ENCODE measurements at places on chromosomes 3 and 15.

GRCh38 chr3:72318504-72319193, 529.6 kb downstream of the SHQ1 start:
- DNase-seq, result no peak

GRCh38 chr15:101067660-101068522, 148.7 kb downstream of the LRRK1 start:
- DNase-seq, result no peak

DNA sequence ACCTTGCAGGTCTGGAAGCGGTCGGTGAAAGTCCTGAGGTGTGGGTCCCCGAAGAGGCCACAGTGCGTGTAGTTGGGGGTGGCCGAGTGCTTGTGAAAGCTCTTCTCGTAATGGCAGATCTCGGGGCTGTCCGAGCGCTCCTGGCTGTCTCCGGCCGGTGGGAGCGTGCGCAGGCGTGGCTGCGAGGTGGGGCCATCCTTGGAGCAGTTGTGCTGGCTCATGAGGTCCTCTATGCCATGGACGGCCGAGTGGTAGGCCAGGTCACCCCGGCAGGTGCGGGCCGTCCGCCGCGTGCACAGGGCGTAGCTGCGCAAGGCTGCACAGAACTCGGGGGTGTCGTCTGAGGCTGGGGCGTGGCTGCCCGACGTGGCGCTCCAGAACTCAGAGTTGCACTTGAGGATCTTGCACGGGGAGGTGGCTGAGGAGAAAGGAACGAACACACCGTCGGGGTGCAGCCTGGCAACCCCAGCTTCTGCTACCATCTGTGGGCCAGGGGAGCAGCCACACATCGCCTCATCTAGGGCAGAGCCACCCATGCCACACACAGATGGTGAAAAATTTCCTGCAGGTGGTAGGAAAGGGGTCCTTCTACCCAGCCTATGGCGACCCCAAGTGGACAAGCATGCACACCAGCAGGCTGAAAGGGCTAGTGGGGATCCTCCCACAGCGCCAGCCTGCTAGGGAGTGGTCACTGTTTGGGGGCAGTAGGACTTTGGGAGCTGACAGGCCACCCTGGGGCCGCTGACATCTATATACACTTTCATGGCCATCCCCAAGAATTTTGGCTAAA, 36.7 kb downstream of the RGMA start:
- no peak for DNase-seq

DNA sequence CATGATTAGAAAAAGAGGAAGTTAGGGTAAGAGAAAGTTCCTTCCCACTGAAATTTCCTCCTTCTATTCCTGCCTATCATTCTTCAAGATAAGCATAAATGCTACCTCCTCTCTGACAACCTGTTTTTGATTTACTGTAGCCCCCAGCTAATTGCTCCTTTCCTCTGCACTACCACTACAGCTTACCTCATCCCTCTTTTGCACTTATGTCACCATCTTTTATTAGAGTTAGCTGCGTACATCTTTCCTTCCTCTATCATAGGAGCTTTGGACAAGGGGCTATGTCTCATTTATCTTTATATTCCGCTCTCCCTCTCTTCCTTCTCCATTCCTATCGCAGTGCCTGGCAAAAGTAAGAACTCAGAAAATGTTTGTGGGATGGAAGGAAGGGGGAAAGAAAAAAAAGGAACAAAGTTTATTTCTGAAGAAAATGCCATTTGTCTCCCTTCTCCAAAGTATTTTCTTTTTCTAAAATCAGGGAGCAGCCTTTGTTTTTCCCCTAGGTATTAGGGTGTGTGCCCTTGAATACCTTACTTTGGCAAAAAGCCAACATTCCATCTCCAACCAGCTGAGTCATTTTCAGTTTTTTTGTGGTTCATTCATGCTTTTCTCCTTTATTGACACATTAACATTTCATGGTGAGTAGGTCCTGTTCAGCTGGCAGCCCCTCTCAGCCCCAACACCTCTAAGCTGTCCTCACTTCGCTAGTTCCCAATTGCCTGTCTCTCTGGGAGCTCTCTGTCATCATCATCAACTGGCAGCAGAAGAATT, 87.6 kb upstream of the SOX2 start:
- peak; percentile 11 for DNase-seq

GRCh38 chr3:123313889-123314288, 112.1 kb downstream of the SEC22A start:
- no peak for DNase-seq

GRCh38 chr3:156705761-156706616, 31.6 kb downstream of the TIPARP start:
- no peak for DNase-seq

DNA sequence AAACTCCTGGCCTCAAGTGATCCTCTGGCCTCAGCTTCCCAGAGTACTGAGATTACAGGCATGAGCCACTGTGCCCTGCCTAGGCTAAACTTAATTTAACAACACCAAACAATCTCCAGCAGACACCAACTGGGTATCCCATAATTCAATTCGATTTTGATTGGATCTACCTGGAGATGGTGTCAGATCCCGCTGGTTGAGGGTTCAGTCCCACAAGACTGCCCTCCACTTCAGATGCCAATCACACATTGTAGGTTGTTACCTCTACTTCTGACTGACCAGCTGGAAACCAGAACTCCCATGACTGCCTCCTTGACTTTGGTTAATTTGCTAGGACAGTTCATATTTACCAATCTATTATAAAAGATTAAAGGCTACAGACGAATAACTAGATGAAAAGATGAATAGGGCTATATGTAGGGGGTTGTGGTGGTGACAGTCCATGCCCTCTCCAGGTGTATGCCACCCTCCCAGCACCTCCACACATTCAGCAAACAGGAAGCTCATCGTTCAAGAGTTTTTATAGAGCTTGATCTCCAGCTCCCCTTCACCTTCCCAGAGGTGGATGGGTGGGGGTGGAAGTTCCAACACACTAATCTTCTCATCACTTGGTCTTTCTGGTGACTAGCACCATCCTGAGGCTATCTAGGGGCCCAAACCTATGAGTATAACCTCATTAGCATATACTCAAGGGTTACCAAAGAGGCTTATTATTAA, 9.3 kb downstream of the B2M start:
- DNase-seq, result no peak

DNA sequence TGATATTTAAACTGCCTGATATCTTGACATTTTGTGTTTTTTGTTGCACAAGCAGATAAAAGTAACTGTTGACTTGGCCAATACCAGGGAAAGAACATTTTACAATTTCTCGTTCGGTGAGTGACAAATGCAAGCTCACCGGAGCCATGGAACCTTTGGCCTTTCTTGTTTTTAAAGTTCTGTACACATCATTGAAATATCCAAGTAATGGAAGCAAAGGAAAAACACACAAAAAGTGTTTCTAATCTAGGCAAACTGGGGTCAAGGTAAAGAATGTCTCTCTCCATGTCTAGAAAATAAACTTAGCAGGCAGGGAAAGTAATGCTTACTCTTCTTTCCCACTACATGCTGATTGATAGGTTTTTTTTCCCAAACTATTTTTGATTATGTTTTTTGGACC, 27.8 kb downstream of the SPTSSB start:
- DNase-seq, result no peak

- no peak for DNase-seq
Observed at GRCh38 chr3:184003187-184003967, 14.3 kb downstream of the ABCC5 start.

DNA sequence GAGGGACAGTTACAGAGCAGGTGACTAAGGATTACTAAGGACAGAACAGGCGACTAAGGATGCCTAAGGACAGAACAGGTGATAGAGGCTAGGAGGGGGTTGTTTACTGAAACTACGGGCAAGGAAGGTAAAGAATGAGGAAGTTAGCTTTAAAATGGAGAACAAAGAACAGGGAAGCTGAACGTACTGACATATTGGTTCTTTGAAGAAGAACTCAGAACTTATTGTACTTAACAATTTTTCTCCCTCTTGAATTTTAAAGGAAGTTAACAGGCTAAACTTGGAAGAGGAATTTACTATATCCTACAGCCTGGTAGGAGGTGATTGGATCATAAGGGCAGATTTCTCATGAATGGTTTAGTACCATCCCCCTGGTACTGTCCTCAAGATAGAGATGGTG, 290.2 kb downstream of the SHQ1 start:
- DNase-seq, result no peak

DNA sequence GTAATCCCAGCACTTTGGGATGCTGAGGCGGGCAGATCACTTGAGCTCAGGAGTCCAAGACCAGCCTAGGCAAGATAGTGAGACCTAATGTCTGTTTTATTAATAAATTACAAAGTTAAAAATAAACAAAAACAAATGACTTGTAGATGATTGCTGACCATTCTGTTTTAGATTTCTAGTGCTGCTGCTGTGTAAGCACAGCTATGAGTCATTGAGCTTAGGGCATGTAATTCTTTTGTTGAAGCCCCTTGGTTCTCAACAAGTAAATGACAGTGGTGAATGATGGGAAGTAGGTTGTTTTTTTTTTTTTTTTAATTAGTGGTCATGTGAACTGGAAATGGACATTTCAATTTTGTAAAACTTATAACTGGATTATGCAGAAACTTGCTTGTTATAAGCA, 63.3 kb downstream of the LEO1 start:
- DNase-seq, result peak; percentile 6

DNA sequence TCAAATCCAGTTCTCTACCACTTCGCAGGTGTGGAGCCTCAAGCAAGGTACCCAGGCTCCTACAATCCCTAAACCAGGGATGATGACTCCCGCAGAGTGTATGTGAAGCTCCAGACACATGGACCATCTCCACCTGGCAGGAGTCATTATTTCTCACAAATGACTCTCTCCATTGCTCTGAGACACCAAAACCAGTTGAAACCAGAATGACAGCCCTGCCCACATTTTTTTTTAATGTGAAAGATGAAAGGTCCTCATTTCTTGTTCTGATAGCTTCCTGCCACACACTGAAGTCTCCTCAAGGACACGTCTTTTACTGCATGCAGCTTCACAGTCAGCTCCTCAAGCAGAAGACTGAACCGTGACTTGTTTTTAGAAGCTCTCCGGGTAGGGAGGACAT, 61.4 kb upstream of the ZBTB38 start:
- no peak for DNase-seq

GRCh38 chr3:67294341-67294740, 296.2 kb downstream of the KBTBD8 start:
- no peak for DNase-seq

GRCh38 chr3:126142652-126143051, 37.7 kb downstream of the ALDH1L1 start:
- no peak for DNase-seq

DNA sequence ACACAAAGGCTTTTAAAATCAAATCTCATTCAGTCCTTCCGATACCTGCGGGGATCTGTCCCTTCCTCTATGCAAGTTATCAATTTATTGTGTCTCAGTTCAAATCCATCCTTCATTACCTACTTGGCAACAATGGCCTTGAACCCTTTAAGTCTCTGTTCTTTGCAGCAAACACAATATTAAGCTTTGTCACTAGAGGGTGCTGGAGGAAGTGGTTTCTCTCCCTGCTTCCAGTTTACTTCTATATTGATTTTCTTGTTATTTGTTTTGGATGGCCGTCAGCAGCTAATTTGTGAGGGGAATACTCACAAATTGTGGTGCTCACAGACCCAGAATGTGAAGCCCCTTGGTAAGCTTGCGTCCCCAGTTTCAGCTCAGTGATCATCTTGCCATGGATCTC, 278.3 kb downstream of the FGF12 start:
- peak; percentile 38 for DNase-seq

DNA sequence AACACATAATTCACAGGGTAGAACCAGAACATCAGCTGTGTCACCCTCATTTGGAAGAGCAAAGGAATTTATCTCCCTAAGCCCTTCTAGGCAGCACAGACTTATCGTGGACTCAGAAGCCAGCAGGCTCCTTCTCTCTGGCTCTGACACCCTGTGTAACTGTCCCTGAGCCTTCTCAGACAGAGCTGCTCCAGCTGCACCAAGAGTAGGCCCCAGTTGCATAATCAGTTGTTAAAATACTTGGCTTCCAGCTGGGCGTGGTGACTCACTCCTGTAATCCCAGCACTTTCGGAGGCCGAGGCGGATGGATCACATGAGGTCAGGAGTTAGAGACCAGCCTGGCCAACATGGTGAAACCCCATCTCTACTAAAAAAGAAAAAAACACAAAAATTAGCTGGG, 49.4 kb upstream of the ACVR2B start:
- DNase-seq, result no peak

- DNase-seq, result no peak
Observed at GRCh38 chr3:52310861-52311575, 5.1 kb upstream of the DNAH1 start.

DNA sequence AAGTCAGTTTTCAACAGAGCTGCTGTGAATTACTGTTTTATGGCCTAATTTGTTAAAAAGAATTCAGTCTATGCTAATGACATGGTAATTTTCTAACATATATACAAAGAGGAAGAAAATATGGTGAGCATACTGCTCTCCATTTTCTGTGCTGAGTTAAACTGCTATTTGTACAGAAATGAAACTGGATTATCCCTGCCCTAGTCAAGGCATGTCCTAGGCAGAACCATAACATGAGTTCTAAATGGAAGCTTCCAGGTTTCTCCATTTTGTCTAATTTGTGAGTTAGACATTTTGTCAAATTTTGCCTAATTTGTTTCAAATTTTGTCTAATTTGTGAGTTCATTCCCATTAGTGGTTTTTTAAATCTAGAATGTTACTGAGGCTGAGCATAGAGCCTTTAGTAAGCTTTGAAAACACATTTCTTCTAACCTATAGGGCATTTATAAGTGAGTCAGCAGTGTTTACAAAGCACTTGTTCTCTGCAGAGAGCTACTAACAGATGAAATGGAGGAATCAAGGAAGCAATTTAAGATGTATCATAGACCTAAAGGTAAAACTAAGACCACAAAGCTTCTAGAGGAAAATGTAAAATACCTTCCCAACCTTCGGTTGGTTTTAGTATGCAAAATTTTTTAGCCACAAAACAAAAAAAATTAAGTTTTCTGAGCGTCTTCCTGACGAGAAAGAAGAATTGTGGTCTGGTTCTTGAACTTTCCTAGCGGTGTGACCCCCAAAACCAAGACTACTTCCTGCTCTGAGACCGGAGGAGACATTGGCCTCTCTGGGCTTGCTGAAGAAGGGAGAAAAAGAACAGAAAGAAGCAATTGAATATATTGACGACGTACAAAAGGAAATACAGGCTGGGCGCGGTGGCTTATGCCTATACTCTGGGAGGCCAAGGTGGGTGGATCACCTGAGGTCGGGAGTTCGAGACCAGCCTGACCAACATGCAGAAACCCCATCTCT, 9.8 kb downstream of the P2RY14 start:
- DNase-seq, result no peak

DNA sequence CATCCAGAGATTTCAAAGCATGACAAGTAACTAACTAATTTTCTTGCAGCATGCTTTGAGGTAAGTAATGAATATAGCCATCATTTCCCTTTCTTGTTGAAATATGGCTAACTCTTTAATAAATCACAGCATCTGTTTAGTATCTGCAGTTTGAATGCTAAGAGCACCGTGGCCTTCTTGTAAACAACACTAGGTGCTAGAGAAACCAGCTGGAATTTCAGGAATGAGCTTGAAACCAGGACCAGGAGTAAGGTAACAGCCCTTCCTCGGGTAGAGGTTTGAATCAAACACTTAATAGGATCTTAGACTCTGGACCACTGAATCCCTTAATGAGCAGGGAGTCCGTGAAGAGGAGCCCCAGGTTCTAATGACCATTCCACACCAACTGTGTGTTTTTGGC, 13.6 kb downstream of the CALML4 start:
- DNase-seq, result no peak

Measured in COLO829 (cell line).